Frontal cortex (tissue), 4 donors: ENCODE measurements at places on chromosomes 11 and 22. TPM values are rescaled to one million over a fixed set of nuclear protein-coding genes. Genes with fewer than 3 reads are reported as not detected.

DNA sequence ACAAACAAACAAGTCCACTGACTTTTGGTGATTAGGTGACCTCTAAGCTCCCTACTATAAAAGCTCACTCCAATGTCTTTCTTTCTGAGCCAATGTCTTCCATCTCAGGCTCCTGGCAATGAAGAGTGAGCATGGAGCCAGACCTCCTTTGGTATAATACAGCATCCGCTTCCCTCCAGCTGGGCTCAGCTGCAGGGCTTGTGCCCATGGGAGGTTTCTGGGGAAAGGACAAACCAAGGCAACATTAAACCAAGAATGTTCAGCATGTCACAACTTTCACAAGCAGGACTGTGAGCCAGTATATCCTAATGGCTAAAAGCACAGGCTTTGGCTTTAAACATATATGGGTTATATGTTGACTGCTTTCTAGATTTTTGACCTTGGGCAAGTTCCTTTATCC lies 58.8 kb downstream of the EHF start:
- no peak for DNase-seq

GRCh38 chr11:82855616-82856015 lies 44.6 kb downstream of the PRCP start:
- no peak for DNase-seq

GRCh38 chr11:91810871-91811270 lies 413.7 kb upstream of the FAT3 start:
- no peak for DNase-seq

ARHGAP20 gene
- total RNA-seq = 47.3 TPM

SMIM35 gene
- not detected for total RNA-seq

- no peak for DNase-seq
Observed at GRCh38 chr11:19160847-19161246, 40.9 kb downstream of the CSRP3 start.

DNA sequence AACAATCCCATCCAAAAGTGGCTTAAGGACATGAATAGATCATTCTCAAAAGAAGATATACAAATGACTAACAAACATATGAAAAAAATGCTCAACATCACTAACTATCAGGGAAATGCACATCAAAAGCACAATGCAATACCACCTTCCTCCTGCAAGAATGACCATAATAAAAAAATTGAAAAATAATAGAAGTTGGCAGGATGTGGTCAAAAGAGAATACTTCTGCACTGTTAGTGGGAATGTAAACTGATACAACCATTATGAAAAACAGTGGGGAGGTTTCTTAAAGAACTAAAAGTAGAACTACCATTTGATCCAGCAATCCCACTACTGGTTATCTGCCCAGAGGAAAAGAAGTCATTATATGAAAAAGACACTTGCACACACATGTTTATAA lies 77.7 kb upstream of the SC5D start:
- no peak for DNase-seq

GRCh38 chr11:57150454-57150917 lies 31.3 kb upstream of the LRRC55 start:
- no peak for DNase-seq

- DNase-seq = no peak
Observed at GRCh38 chr11:94868468-94868867, 100.3 kb downstream of the AMOTL1 start.

- no peak for DNase-seq
Observed at GRCh38 chr22:31398231-31398630, 1.2 kb upstream of the DRG1 start.

DNA sequence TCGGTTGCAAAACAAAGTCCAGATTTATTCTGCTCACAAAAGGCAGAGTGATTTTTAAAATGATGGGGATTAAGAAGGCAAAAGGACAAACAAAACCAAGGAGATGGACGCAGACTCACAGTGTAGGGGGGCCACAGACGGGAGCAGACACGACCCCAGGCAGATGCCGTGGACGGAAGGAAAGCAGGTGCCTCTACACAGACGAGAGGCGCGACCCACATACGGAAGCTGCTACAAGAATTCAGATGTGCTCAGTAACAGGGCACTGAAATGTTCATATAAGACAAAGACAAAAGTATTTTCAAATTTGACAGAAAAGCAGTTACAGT lies 148.9 kb downstream of the BRD1 start:
- DNase-seq = no peak
